ENCODE measurements at places on chromosomes 1 and 21. TPM values are rescaled to one million over a fixed set of nuclear protein-coding genes. Genes with fewer than 3 reads are reported as not detected.

Gene CD160
- 0.29 TPM for total RNA-seq

Gene COL8A2
- total RNA-seq, result 0.09 TPM

Gene PLPPR5
- not detected for total RNA-seq

Gene LRRC53
- total RNA-seq, result not detected

Gene CORT
- not detected for total RNA-seq

Gene CCDC181
- total RNA-seq, result not detected

Gene CSRP1
- 52.6 TPM for total RNA-seq

Gene OR6K3
- total RNA-seq, result not detected

Gene TTC3
- total RNA-seq, result 62.4 TPM

Gene SPRR1B
- not detected for total RNA-seq

Gene ETV3L
- not detected for total RNA-seq

Gene PALMD
- total RNA-seq, result not detected

Gene KLF17
- total RNA-seq, result not detected

Gene AMIGO1
- 2.1 TPM for total RNA-seq

- peak; percentile 57 for DNase-seq
Measured at GRCh38 chr1:21669258-21670058, at the start of gene RAP1GAP. Gene RAP1GAP, minus strand, starts transcription at chr1:21669357. Its CDS starts 49,325 bp downstream, at chr1:21620032.

DNA sequence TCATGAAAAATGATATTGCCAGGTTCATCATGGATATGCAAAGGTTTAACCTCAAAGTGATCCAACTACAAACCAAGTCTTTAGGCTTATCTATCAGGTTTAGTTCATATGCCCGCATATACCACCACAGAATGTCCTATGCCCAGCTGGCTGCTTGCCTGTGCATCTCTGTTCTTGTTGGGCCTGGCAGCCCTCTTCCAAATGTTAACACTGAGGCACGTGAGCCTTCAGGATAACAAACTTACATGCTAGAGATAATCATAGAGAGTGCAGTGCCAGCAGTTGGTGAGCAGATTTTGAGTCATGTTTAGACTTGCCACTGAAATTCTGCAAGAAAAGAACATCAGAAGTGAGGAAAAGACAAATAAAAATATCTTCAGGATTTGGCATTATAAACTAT lies 607.9 kb upstream of the TMPRSS15 start:
- no peak for DNase-seq

GRCh38 chr1:65704318-65704717 lies 88.4 kb upstream of the PDE4B start:
- DNase-seq, result no peak

- DNase-seq, result no peak
Measured at GRCh38 chr1:4056422-4056821, 156.3 kb upstream of the C1orf174 start.

- no peak for DNase-seq
Measured at GRCh38 chr1:183275322-183275721, 89.3 kb downstream of the LAMC2 start.

- DNase-seq, result no peak
Measured at GRCh38 chr1:244409701-244410100, 42.0 kb downstream of the ADSS2 start.

GRCh38 chr21:30200000-30200399 lies 15.9 kb downstream of the CLDN8 start:
- no peak for DNase-seq

DNA sequence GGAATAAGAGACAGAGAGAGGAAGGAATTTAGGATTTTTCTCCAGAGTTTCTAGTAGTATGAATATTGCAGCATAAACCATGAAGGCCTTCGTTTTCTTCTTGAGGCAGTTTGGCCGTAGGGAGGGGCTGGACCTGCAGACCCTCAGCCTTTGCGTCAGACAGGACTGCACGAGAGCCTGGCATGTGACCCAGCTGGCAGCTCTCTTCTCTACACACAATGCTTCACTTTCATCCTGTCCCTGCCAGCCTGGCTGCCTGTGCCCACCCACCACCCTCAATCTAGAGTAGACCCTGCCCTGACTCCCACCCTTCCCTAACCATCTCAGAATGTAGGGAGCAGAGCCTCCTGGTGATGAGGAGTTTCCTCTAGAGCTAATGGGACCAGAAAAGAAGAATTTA lies 1.6 kb downstream of the CA14 start:
- DNase-seq, result no peak

DNA sequence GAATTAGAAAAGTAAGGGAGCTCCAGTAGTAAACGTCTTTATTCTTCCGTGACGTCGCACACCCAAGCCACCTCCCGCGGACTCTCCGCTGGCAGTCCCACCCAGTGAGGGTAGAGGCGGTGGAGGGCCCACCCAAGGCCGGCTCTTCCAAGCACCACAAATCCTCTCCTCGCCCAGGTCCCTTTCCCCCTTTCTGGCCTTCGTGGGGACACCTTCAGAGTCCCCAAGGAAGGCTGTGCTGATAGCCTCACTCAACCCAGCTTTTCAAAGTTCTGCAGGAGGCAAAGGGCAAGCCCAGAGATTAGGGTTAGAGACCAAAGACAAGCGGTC lies 349 bp upstream of the GPN2 start:
- no peak for DNase-seq

DNA sequence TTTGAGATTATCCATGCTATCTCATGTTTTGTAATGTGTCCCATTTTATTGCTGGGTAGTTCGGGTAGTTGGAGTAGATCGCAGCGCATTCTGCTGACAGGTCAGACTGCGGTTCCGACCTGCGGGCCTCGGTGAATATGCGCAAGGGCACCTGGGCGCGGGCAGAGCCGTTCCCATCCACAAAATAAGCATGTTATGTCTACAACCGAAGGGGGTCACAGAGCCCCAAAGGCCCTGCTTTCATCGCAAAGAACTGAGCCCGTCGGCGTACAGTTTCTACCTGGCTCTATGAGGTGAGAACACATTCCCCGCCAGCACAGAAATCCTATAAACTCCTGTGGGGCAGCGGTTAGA lies 88.4 kb downstream of the PRKAB2 start:
- DNase-seq, result no peak

GRCh38 chr1:201597551-201598230 lies 58.8 kb downstream of the NAV1 start:
- no peak for DNase-seq

GRCh38 chr1:212231372-212231771 lies 53.8 kb upstream of the PPP2R5A start:
- no peak for DNase-seq

GRCh38 chr1:199082778-199083389 lies 444.0 kb downstream of the PTPRC start:
- no peak for DNase-seq

GRCh38 chr1:47921935-47922415 lies 75.2 kb downstream of the TRABD2B start:
- DNase-seq, result no peak

- no peak for DNase-seq
Measured at GRCh38 chr21:31514598-31514997, 144.9 kb upstream of the SOD1 start.

DNA sequence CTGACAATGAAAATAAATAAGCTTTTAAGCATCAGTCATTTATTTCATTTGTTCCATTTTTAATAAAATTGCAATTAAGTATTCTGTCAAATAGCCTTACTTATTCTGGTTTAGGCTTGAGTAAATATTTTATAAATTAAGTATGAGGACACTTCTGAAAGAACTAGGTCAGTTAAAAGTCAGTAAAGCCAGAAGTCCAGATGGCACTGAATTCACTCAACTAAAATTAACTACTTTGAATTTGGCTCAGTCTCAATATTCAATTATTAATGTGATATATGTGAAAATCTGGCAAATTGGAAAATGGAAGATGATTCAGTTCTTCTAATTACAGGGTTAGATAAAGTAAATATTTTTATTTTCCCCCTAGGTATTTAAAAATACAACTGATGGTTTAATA lies 174.2 kb downstream of the BRINP3 start:
- DNase-seq, result no peak

DNA sequence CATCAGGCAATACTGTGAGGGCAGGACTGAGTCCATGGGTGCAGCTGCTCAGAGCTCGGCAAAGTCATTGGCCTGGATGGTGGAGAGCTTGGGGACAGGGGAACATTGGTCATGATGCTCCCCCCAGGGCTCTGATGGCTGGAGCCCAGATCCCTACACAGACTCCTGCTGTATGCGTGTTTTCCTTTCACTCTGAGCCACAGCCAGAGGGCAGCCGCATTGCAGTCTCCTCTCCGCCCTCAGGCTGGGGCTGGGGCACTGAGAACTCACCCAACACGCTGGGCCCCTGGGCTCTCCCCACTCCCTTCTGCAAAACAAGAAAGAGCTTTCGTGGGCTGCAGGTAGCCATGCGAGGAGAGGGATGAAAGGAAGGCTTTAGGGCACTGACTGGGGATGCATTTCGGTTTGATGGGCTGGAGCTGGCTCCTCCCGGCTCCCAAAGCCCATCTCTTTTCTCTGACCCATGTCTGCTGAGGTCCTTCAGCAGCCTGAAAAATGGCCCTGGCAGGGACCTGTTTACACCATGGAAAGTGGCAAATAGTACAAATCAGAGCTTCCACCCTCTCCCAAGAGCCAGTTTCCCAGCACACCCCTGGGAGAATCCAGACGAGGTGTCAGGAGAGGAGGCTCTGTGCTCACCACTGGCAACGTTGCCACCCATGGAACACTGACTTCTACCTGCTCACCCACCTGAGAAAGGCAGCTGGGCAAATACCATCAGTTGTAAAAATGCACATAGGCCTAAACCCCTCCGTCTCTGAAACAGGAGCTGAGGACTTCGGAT lies 43.8 kb downstream of the CAPN2 start:
- DNase-seq, result no peak

Data from activated T-cell treated with anti-CD3 and anti-CD28 coated beads, Interleukin-2, amount 50 U/mL, for 72 hours (primary cell).